ENCODE measurements at places on chromosomes 6 and 20.

- no peak for DNase-seq
Observed at GRCh38 chr6:97978855-97979271, 695.8 kb upstream of the MMS22L start.

DNA sequence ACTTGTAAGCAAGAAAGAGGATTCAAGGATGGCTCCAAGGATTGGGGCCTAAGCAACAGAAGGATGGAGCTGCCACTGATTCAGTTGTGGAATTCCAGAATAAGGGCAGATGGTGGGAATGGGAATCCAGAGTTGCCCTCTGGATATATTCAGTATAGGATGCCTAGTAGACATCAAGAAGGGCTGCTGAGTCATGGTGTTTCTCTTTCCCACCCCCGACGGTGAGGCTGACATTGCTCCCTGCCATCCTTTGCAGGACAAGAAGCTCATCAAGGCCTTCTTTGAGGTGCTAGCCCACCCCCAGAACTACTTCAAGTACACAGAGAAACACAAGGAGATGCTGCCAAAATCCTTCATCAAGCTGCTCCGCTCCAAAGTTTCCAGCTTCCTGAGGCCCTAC is 11.2 kb upstream of the ZNF76 start:
- DNase-seq = no peak

DNA sequence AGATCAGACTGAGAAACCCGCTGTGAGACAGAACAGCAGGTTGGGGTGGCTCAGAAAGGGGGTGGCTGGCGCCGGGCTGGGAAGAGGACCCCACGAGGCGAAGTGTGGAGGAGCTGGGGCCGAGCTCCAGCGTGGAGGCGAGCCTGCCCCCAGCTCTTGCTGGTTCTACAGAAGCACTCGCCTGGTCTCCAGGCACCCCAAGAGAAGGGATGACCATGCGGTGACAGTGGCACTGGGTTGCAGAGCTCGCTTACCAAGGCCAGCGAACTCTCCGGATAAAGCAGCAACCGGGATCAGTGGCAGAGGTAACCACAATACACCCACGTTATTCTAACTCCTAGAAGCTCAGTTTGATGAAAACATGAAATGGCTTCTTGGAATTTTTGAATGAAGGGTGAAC is 26.5 kb downstream of the THBS2 start:
- DNase-seq = no peak

DNA sequence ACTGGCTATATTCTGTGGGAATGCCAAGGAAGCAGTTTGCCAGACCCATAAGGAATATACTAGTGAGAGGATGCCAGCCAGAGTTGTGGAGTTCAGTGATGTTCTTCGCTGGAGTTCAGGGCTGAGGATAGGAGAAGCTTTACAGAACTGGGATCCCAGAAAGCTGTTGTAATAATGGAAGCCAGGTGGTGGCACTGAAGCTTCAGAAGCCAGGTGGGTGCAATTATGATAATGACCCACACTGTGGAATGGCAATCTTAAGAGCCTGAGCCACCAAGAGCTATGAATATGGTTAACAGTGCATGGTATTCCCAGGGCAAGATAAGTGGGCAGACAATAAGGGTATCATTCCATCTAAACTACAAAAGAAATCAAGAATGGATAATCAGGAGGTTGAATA is 25.1 kb upstream of the ENPP1 start:
- DNase-seq = no peak

DNA sequence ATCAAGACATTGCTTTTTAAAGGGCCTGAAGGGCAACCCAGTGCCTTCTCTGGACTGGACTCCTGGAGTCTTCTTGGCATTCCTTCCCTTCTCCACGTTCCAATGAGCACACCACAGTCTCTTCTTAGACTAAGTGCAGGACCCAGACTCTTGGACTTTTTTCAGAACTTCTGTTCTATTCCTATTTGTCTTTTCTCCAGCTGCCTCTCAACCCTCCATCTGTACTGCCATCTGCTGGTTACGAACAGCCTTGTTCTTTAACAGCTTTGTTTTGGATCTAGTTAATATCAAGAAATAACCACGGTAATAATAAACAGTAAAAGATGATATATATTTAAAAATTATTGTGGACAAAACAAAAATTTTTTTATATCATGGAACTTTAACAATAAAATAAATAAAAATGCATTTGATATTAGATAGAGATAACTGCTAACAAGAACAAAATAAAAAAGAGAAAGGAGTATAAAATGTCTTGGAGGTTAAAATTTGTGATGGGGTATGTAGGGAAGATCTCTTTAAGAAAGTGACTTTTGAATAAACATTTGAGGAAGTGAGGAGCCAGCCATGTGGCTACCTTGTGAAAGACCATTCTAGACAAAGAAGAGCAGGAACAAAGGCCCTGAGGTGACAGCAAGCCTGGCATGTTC is 105.1 kb upstream of the HCRTR2 start:
- DNase-seq = no peak

DNA sequence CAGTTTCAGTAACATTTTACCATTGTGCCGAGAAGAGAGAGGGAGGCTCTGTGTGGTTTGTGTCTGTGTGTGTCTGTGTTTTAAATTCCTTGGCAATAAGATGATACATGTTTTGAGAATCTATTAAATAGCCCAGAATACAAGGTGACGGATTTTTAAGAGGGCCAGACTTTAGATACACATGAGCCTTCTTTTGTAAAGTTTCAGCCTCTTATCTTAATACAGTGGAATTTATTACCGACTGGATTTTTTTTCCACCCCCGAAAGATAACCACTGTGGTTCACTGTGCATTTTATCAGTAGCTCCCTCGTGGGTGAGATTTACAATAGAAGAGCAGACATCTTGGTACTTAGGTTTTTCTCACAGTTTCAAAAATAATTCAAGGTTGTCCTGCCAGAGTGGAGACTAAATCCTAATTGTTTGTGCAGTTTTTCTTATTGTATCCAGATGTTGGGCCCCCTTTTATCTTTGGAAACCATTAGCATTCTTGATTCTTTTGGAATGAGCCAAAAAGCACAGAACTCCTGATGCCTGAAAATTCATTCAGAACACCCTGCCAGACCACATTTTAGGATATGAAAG is 49.9 kb downstream of the STK4 start:
- no peak for DNase-seq

GRCh38 chr6:128107682-128108081 is 206.8 kb upstream of the THEMIS start:
- DNase-seq = no peak

GRCh38 chr6:54428431-54428830 is 120.2 kb downstream of the TINAG start:
- no peak for DNase-seq

DNA sequence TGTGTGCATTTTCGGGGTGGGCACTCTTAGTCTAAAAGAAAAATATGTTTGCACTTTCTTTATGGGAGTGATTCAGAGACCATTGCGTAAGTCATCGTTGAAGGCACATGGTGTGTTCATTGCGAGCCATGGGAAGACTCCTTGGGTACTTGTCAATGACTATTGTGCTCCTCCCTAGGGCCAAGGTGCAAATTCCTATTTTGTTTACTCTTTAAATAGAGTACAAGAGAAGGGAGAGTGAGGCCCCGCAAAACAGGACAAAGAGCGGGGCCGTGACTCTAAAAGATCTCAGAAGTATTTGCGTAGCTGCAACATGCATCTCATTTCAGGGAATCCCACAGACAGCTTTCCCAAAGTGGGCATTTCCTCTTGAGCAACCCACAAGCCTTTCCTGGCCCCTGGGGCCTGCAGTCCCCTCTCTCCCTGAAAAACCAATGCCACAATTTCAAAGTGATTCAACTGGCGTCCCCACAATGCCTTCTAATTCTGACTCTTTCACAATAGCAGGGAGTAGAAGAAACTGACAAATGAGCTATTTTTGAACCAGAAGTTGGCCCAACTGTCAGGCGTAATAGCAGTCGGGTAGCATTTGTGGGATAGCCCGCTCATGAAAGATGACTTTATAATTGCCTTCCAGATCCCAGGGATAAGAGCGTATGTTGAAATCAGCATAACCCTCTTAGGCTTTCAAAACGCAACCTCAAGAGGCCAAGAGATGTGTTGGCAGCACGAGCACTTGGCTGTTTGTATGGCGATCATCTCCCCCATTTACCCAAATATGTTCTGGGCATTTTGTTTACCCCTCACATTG is 277.9 kb upstream of the BMP2 start:
- no peak for DNase-seq

DNA sequence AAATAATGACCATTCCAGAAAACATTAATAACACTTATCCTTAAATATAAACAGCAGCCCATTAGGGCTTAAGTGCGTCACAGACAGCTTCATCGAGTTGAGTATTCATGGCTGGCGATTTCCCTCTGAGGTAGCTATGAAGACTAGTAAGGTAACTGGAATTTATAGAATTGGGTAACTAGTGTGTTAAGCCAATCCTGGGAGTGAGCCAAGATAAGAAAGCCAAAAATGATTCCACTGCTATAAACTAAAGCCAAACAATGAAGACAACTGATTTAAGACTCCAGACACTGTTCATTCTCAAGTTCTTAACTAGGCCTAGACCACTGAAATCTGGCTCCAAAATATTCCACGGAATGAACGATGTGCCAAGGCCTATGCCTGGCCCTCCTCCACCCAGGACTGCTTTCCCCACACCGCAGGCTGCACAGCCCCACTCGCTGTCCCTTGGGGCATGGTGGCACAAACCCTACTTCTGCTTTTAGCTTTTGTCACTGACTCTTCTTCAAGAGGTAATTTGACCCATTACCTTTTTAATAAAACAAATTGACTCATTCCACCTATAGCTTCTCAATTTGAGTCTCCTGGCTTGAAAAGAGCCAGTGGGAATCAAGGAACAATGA is 66.0 kb downstream of the BLOC1S5 start:
- no peak for DNase-seq

GRCh38 chr6:6900569-6901204 is 207.1 kb upstream of the RREB1 start:
- no peak for DNase-seq

DNA sequence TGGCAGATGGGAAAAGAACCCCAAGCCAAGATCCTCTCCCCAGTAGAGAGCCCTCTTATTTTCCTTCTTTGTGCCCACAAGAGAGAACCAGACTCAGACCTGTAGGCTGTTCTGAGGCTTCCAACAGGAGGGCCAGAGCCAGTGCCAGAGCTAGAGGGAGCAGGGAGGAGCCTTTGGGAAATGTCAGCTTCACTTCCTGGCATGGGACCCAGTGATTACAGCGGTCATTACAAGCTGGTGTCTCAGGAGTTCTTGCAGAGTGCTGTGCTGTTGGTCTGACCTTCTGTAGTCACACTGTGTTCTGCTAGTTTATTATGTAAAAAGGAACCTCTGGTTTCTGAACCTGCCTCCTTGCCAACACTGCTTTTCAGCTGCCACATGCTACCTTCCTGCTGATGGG is 38.9 kb downstream of the STK35 start:
- no peak for DNase-seq

GRCh38 chr6:35049900-35050756 is 91.0 kb downstream of the TCP11 start:
- DNase-seq = no peak

GRCh38 chr6:57193177-57193576 is 21.1 kb downstream of the BAG2 start:
- no peak for DNase-seq

- no peak for DNase-seq
Observed at GRCh38 chr6:150412221-150412620, 43.4 kb downstream of the IYD start.

- no peak for DNase-seq
Observed at GRCh38 chr6:73309535-73309784, 44.6 kb downstream of the DPPA5 start.

DNA sequence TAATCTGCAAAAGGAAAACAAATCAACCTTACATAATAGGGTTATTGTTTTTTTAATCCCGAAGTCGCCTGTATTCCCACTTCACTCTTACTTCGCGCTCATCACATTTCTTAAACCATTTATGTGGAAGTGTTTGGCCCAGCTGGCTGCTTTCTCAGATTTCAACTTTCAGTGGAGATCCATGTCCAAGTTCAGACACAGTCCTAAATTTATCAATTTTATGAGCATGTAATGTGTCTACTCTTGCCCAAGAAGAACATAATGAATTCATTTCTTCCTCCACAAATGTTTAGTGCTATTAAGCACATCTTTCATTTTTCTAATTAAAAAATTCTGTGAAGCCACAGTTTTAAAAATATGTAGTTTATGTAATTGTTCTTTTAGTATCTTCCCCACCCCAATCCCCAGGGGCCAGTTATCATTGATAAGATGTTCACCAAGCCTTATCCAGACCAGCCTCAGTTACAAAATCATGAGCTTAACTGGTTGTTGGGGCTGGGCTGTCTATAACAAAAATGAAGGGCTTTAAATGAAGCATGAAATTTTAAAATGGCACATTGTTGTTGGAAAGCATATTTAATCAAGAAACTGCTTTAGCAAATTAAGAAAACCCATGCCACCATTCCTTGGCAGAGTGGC is 151.7 kb downstream of the UST start:
- no peak for DNase-seq

DNA sequence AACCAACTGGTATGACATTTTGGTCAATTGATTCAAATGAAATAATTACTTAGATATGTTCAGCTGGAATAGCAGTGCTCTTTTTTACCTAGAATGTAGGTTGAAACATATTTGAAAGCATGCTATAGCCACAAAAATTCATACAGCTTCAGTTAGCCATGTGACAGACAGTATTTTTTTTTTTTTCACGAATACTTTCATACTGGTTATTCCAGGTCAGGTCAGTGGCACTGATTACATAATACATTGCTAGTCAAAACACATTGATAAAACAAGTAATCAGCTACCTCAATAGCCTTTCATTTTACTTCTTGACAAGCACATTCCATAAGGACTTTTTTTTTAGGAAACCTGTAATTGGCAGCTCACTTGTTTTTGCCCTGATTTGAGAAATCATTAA is 222.6 kb downstream of the EYA4 start:
- no peak for DNase-seq

- DNase-seq = no peak
Observed at GRCh38 chr6:71851214-71851613, 35.1 kb upstream of the RIMS1 start.

GRCh38 chr6:66499851-66500250 is 792.8 kb upstream of the EYS start:
- no peak for DNase-seq

DNA sequence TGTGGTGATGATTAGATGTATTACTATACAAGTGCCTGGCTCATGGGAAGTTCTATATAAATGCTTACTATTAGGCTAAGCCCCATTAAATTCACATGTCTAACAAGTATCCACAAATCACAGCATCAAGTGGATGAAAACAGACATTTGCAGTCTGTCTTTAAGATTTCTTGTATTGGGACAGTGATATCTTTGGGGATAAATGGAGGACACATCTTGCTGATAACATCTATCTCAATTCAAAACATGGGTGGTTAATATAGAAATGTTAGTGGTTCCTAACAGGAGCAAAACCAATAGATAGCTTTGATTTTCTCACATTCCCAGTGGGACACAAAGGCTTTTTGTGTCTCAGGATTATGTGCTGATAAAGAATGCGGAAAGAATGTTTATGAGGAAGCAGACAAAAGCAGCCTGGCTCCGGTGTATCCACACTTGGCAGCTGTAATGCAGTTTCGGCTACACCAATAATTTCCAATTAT is 29.3 kb downstream of the PTPRK start:
- no peak for DNase-seq

- no peak for DNase-seq
Observed at GRCh38 chr20:57180954-57181353, 85.5 kb downstream of the BMP7 start.

GRCh38 chr6:46730921-46731461 is 4.2 kb downstream of the PLA2G7 start:
- DNase-seq = no peak

GRCh38 chr6:72826744-72827438 is 205.0 kb downstream of the KCNQ5 start:
- DNase-seq = no peak

- no peak for DNase-seq
Observed at GRCh38 chr20:891058-891705, 25.0 kb downstream of the ANGPT4 start.

GRCh38 chr6:155232848-155233247 is 31.0 kb upstream of the CLDN20 start:
- no peak for DNase-seq
